NCI-H1092 (cell line): ENCODE measurements at places on chromosomes 3 and 15.
A peak's percentile ranks its signal among the peaks of the same experiment; 100 is the strongest.

- no peak for DNase-seq
These were observed 42.4 kb upstream of the STRIT1 start for GRCh38 chr3:155335724-155336354.

DNA sequence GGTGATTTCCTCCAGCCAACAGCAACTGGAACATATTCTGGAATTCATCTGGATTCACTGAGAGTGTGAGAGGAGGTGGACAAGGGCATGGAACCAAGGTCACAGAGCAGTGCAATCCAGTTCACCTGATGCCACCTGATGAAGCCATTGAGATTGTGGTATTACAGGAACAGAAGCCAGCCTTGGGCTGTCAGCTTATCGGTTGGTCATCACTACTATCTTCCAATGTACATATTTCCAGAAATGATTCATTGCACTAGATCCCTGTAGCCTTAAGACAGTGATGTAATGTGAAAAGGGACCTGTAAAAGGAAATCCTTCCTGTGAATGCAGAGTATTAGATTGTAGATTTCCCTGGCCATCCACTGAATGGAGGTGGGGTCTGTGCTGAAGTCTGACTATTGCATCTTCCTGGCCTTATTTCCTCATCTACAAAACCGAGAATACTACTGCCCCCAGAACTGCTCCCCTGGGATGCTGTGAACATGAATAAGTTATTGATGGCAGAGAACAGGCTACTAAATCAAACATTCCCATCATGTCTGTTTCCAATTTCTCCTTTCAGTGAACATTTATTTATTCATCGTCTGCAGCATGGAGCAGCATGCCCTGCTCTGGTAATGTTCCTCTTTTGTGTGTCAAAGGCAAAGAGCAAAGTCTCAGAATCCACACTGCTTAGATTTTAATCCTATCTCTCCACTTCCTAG is 47.4 kb upstream of the TPM1 start:
- DNase-seq, result no peak

DNA sequence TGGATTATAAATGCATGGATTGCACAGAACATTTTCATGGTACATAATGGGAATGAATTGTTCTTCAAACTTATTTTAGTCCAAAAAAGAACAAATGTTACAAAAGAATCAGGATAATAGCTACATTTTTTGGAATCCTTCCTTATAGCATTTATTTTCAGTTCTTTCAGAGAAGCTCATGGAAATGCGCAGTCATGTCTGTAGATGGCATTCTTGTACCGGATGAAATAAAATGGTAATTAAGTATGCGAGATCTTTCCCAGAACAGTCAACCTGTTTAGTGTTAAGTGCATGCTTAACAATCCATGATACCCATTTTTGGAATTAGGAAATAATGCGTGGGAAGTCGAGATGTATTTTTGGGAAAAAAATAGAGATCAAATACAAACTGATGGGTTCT is 38.2 kb upstream of the GOLGA8B start:
- DNase-seq, result peak; percentile 0

DNA sequence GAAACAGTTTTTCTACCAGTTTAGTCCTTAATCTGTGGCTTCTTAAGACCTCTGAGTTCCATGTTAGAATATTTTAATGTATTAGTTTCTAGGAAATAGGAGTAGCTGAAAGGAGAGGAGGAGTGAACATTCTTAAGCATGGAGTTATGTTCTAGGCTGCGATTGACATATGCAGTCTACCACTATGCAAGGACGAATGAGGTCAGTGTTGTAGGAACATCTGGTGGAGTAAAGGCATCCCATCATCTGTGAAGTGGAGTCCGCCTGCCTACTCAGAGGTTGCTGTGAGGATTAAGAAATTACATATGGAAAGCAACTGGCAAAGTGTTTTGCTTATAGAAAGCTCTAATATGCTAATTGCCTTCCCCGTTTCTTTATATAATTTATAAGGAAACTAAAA is 45.1 kb downstream of the SNAPC5 start:
- DNase-seq, result no peak

GRCh38 chr3:23953523-23953922 is 8.4 kb downstream of the NR1D2 start:
- DNase-seq, result no peak
